Activated CD4-positive, alpha-beta T cell treated with anti-CD3 and anti-CD28 coated beads, Interleukin-10, Interleukin-2, amounts not matched to agents 100 ng/mL and 50 ng/mL, durations not matched to agents 16 hours and 8 hours (primary cell): ENCODE measurements at places on chromosomes 1 and 21.

DNA sequence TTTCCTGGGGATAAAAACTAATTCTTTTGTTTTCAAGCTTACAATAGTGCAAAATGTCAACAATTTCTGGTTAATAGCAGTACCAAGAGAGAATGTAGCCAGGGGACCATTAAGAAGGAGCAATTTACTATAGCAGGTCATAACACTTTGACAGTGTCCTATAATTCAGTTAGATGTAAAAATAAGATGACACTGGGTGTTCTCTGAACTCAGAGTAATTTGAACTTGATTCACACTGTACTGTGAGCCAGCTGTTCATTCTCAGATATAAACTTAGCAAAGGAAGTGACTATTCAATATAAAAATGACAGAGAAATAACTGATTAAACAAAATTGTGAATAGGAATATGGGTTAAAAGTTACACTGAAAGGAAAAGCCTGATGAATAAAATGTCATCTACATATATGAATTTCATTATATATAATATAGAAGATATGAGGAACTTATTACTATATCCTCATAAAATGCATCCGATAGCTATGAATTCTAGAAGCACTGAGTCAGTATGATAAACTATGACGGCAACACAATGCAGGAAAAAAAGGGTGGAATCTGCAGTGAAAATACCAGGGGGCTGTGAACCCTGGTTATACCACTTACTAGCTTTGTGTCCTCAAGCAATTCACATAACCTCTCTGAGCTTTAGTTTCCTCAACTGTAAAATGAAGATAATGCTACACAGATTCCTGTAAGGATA, 135.9 kb downstream of the ACBD6 start:
- DNase-seq: no peak

DNA sequence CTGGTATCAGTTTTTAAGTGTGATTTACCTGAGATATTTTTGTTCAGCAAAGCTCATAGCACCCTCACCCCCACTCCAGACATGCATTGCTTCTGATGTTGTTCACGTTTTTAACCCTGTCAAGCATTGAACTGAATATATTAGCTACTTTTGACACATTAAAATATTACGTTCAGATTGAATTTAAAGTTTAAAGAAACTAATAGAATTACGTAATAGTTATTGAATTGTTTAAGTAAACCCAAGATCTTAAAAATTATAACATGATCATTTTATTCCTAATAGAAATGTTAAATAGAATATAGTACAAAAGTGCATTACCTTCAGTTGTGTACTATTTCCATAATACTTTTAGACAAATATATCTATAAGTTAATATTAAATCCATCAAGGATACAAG, 18.9 kb downstream of the GLRX2 start:
- DNase-seq: no peak

- DNase-seq: no peak
These were observed 1.8 kb upstream of the COA6 start for GRCh38 chr1:234371414-234371813.

GRCh38 chr1:232108598-232108997, 482.0 kb downstream of the DISC1 start:
- DNase-seq: no peak

GRCh38 chr1:153534226-153534924, 1.4 kb downstream of the S100A6 start:
- DNase-seq: no peak

- no peak for DNase-seq
These were observed 115.0 kb downstream of the TGFB2 start for GRCh38 chr1:218459878-218460711.

- no peak for DNase-seq
These were observed 17.7 kb downstream of the METTL13 start for GRCh38 chr1:171799166-171799565.

DNA sequence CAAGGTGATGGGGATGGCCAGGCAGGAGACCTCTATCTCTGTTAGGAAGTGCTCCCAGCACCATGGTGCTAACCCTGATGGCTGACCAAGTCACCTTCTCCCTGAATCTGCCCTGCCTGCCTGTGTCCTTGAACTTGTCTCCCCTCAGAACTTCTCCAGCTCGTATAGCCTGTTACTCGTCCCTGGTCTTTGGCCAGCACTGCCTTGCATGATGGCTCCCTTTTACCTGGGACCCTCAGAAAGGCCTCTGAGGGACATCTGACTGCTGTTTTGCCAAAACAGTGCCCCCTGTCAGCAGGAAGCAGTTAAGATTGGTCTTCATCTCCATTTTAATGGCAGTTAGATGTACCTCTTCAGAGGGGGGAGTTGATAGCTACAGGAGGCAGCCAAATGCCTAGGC, 148.3 kb downstream of the RHOU start:
- no peak for DNase-seq

GRCh38 chr21:32021319-32021994, 148.6 kb downstream of the HUNK start:
- DNase-seq: no peak

DNA sequence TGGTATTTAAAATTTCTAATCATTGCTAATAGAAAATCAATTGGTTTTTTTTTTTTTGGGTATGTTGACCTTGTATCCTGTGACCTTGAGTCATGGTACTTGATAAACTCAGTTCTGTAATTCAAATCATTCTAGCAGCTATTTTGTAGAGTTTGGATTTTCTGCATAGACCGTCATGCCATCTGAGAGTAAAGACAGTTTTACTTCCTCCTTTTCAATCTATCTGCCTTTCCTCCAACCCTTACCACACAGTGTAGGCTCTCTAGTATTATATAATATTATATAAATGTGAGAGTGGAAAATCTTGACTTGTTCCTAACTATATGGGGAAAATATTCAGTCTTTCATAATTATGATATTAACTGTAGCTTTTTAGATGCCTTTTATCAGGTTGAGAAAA, 7.0 kb downstream of the TDRD5 start:
- no peak for DNase-seq

GRCh38 chr1:20381045-20381641, 90.5 kb downstream of the VWA5B1 start:
- DNase-seq: no peak

- DNase-seq: peak; percentile 9
These were observed 64.0 kb upstream of the RUNX1 start for GRCh38 chr21:35113064-35113463.

- DNase-seq: no peak
These were observed 11.0 kb upstream of the SERBP1 start for GRCh38 chr1:67441183-67441582.

DNA sequence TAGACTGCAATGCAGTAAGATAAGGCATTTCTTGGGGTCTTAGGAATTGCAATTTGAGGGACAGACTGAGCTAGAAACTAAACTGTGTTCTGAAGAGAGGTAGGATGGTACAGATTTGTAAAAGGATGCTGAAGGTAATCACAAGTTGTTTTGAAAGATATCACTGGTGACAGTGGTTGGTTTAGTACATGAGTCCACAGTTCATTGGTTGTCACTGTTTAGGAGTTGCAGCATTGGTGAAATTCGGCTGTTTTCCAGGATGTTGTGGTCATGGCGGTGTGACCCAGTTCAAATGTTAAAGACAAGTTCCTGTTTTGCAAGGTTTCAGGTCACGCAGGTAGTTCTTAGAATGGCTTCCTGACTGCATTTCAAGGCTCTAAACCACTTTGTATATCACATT, 292.8 kb upstream of the B3GALT2 start:
- peak; percentile 84 for DNase-seq

- no peak for DNase-seq
These were observed 60.4 kb downstream of the CAPN2 start for GRCh38 chr1:223772771-223773160.

DNA sequence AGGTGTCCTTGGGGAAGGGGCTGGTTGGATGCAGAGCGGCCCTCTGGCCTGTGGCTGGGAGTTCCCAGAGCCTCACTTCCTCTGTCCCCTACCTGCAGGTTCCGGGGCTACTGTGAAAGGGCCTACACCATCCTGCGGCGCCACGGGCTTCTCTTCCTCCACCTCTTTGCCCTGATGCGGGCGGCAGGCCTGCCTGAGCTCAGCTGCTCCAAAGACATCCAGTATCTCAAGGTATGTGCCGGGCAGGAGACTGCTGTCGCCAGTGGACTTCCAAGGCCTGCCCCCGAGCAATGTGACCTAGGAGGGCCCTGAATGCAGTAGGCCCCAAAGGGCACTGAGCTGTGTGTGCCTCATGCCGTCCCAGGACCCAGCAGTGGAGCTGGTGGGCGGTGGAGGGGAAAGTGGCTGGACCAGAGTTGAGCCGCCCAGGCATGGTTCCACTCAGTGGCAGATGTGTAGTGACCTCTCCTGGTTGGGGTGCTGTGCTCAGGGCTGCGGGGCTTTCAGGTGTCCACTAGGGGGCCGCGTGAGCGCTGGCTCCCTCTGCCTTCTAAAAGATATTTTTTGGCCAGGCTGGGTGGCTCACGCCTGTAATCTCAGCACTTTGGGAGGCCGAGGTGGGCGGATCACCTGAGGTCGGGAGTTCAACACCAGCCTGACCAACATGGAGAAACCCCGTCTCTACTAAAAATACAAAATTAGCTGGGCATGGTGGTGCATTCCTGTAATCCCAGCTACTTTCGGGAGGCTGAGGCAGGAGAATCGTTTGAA, 73.4 kb downstream of the PIK3CD start:
- peak; percentile 75 for DNase-seq

DNA sequence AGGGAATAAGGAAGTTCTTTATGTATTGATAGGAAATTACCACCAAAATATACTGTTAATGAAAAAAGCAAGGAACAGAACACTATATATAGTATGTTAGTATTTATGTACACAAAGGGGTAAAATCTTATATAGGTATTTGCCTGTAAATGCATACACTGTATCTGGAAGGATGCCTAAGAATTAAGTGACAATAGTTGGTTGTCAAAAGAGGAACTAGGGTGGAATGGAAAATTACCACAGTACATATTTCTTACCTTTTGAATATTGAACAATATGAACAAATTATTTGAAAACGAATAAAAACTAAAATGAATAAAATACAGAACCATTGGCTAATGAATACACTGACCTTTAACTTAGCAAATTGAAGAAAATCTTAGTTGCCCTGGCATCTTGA, 13.6 kb downstream of the ARPC5 start:
- DNase-seq: no peak

- DNase-seq: no peak
These were observed 11.5 kb downstream of the ZMYM4 start for GRCh38 chr1:35280006-35280405.

- no peak for DNase-seq
These were observed 202.7 kb upstream of the FOXD3 start for GRCh38 chr1:63119575-63120155.

- no peak for DNase-seq
These were observed 5.7 kb upstream of the SH2D1B start for GRCh38 chr1:162417650-162418049.

DNA sequence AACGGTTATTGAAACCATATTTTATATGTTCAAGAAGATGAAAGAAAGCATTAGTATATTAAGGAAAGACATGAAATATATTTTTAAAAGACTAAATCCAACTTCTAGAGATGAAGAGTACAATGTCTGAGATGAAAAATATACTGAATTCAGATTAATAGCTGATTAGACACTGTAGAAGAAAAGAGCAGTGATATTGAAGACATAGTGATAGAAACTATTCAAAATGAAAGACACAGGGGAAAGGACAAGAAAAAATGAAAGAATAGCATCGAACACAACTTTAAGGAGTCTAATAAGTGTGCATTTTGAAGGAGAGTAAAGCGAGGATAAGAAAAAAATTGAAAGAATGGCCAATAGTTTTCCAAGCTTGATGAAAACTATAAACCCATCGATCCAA, 11.2 kb upstream of the IFNAR1 start:
- no peak for DNase-seq

GRCh38 chr1:109790735-109791494, 27.2 kb upstream of the EPS8L3 start:
- DNase-seq: peak; percentile 90

DNA sequence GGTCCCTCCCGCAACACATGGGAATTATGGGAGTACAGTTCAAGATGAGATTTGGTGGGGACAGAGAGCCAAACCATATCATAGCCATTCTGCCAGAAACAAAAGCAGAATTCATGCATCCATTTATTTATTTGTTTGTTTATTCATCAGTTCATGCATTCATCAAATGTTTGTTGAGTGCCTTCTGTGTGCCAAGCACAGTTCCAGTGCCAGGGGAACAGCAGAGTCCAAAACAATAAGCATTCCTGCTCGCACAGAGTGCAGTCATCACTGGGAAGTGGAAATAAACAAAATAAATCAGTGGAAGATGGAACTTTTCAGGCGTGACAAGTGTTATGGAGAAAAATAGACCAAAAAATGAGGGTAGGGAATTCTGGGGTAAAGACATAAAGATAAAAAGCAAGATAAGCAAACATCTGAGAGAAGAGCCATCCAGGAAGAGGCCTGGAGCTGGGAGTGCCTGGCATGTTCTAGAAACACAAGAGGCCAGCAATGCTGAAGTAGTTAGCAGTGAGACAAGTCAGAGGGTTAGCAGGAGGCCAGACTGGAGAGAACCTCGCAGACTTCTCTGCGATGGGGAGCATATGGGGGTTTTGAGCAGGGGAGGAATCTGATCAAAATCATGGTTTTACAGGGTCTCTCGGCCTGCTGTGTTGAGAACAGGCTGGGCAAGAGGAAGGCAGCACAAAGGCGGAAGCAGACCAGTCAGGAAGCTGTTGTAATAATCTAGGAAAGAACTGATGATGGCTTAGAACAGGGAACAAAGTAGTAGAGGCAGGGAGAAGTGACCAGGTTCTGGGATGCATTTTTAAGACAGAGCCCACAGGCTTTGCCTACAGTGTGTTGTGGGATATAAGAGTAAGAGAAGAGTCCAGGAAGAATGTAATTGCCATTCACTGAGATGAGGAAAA, 113.2 kb downstream of the GLUL start:
- no peak for DNase-seq

- no peak for DNase-seq
These were observed 74.5 kb upstream of the SELENON start for GRCh38 chr1:25725482-25725881.

- DNase-seq: no peak
These were observed 155.1 kb upstream of the GORAB start for GRCh38 chr1:170376801-170377385.

DNA sequence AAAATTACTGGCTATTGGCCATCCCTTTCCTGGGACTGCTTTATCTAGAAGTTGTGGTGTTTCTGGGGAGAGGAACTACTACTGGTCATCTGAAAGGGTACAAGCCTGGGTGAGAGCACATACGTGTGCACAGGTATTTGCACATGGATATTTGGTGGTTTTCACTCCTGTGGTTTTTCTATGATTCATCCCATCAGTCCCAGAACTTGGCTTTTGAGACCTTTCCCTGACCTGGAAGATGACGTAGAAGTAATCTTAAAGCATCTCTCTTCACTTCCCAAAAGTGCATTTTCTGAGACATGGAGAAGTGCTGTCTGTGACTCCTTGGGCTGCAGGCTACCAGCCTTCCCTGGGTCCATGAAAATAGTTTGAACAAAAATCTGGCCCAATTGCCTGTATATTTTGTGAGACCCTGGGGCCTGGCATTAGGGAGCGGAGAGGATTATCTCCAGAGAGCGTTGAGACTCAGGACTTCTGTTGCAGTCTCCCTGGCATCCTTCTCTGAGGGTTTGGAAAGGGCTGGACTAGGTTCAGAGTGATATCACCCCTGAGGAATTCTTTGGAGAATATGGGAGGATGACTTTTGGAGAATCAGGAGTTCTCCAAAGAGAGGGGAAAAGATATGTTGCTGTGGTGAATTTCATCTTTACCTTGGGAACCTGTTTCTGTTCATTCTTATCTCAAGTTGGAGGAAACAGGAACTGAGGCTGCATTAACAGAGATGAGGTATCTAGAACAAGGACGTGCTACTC, 130.8 kb downstream of the NOS1AP start:
- DNase-seq: no peak

GRCh38 chr1:205598841-205599668, 32.8 kb downstream of the ELK4 start:
- DNase-seq: no peak
